ENCODE measurements at places on chromosomes 7 and 10.

GRCh38 chr10:36266923-36267322, 624.8 kb upstream of the FZD8 start:
- no peak for DNase-seq

DNA sequence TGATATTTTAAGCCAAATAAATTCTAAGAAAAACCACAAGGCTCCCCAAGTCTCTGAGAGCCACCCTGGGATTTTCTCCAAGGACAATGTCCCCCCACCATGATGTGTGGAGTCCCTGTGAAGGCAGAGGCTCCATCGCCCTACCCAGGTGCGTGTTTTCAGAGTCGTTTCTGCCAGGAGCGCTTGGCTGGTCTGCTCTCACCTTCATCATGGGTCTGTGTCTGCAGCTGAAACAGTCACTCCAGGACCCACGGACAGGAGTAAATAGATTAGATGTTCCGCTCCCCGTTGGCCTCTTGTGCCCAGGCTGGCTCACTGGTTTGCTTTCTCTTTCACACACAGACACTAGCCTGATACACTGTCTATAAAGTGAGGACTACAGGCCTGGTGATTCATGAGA, 217.5 kb downstream of the SFMBT2 start:
- DNase-seq, result no peak

GRCh38 chr10:67665491-67665890, 30.5 kb downstream of the CTNNA3 start:
- DNase-seq, result no peak

DNA sequence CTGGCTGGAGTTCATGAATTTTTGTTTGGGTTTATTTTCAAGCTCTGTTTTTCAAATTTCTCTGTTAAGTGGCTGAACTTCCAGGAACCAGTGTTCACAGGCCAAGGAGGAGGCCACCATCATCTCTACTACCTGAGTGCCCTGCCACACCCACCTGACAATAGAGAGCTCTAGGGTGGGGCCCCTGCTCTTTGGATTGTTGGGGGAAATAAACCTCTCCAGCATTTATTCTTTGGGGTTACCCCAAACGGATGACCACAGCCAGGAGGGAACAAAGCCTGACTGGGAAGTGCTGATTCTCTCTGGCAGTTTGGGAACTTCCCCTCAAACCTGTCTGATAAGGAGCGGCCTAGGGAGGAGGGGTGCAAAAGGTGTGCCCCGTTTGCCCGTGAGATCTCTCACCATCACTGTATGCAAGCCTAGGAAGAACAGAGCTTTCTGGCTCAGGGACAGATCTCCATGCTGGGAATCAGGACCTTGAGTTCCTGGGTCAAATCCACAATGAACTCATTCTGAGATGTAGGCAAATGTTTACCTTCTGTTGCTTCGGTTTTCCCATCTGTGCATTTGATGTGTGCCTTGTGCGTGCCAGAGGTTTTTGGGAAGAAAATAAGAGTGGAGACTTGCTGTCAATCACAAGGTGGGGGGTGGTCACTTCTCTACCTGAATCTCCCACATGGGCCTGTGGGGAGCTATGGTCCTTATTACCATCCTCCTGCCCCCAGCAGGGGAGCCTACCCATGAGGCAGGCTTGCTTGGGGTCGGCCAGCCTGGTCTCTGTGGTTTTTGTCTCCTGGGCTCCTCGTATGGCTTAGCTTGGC, 27.7 kb upstream of the PDCD4 start:
- DNase-seq, result no peak

GRCh38 chr10:11603741-11604140, 7.7 kb downstream of the USP6NL start:
- DNase-seq, result no peak

GRCh38 chr7:105097619-105098018, 83.6 kb downstream of the KMT2E start:
- no peak for DNase-seq

Data from hematopoietic multipotent progenitor cell treated with erythropoietin and hydrocortisone succinate and interleukin-3 and kit ligand, for 6 days (in vitro differentiated cells).